ENCODE measurements at places on chromosomes 7 and 10.

- DNase-seq: no peak
Observed at GRCh38 chr10:104680467-104681401, 39.6 kb downstream of the SORCS3 start.

- DNase-seq: no peak
Observed at GRCh38 chr7:69882269-69882668, 284.0 kb downstream of the AUTS2 start.

DNA sequence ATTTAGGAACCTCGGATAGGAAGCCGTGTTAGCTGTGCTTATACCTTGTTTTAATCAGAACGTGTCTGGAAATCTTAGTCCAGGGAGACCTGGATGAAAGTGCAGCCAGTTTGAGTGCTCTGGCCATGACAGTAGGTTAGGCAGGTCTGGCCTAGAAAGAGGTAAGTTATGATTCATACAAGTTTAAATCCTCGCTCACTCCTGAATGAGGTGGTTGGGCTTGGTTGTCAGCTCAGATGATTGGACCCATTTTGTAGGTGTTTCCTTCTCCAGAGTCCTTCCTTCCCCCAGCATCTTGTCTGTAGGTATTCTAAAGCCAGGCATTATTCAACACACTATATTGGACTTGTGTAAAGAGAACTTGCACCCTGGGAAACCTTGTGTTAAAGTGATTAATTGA lies 561.9 kb upstream of the GALNT17 start:
- DNase-seq: no peak

DNA sequence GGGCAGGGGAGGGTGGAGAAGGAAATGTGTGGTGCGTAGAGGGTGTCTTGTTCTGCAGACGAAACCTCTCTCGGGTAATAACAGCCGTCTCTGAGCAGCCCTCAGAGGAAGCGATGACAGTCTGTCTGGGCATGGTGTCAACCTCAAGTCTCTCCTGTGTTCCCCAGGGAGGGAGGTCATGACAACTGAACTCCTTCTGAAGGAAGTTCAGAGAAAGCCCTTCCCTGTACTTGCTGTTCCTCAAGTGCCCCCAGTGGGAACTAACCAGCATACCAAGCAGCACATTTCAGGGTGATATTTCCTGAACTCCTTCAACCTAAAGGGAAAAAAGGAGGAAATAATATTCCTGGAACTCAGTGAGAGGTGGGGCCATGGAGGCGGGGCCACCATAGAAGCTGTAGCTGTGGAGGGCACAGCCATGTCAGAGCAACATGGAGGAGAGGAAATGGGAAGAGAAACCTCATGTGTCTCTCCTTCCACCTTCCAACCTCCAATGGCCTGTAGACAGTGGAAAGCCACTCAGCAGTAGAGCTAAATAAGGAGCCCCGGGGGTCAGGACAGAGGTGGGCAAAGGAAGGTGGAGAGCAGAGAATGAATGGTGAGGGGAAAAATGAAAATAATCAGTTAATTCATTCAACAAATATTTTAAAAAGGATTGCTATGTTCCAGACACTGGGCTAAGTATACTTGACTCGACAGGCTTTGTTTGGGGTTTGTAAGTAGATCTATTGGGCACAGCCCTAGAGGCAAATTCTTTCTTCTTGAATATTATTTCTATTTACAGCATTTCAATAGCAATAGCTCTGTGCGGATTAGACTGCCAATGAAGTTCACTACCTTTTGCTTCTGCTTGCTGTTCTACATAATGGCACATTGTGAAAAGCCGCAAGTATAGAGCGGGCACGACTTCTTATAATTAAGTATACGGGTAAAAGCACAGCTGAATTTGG lies 61.0 kb upstream of the AOAH start:
- no peak for DNase-seq

GRCh38 chr7:143047326-143047725 lies 4.8 kb upstream of the OR6V1 start:
- DNase-seq: no peak
